ENCODE measurements at places on chromosomes 4 and X.

DNA sequence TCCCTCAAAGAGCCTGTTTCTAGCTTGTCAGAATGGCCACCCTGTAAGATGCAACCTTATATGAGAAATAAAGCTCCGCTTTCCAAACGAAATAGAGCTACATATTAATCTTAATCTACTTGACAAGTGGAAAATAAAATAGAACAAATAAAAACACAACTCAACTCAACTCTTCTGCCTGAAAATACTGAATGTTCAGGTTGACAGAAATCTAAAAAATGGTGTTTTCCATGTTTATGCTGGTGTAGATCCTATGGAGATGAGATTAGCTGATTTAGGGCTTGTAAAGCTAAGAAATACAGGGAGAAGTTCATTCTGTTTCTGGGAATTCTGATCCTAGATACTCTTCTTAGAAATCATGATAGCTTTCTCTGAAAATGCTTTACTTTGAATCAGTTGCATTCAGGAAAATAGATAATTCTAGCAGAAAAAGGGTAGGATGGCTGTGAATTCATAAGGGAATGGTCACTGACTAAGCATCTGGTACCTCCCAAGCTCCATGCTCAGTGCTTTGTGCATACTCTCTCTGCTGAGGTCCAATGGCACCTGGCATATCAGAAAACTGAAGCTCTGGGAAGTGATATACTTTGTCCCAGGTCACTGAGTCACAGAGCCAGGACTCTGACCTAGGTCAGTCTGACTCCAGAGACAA lies 89.2 kb upstream of the EXOC1L start:
- DNase-seq = no peak

DNA sequence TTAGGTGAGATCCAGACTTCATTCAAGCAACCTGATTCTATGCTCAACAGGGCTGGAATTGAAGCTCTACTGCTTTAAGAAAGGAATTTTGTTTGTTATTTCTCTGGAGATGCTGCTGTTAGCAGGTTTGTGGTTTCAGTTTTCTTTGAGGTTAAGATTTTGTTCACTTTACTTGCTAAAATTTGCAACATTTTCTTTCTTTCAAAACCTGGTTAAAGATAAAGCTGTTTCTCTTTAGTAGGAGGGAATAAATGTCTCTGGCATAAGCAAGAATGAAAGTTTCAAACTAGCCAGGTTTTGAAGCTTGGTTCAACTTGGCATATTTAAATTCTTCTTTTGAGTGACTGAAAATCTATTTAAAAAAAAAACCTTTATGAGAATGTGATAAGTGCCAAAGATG lies 660.6 kb upstream of the NR3C2 start:
- DNase-seq = no peak

DNA sequence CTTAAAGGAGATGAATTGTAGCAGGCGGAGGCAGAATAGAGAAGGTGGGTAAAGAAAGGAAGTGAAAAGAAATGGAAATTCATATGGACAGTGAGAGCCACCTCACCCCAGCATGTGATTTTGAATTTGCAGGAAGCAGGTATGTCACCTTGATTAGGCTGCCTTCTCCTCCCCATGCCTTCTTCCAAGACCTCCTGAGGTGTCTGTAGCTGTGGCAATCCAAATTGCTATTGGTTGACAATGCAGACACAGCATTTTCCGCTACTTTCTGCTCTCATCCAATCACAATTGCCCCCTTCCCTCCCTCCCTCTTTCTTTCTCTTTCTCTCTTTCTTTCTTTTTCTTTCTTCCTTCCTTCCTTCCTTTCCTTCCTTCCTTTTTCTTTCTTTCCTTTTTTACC lies 38.5 kb downstream of the RAB33B start:
- DNase-seq = no peak

GRCh38 chr4:152308951-152309350 lies 226.9 kb downstream of the FBXW7 start:
- no peak for DNase-seq

GRCh38 chrX:154815274-154815818 lies 10.1 kb upstream of the MPP1 start:
- no peak for DNase-seq

GRCh38 chrX:69189576-69190371 lies 24.5 kb upstream of the PJA1 start:
- DNase-seq = no peak

DNA sequence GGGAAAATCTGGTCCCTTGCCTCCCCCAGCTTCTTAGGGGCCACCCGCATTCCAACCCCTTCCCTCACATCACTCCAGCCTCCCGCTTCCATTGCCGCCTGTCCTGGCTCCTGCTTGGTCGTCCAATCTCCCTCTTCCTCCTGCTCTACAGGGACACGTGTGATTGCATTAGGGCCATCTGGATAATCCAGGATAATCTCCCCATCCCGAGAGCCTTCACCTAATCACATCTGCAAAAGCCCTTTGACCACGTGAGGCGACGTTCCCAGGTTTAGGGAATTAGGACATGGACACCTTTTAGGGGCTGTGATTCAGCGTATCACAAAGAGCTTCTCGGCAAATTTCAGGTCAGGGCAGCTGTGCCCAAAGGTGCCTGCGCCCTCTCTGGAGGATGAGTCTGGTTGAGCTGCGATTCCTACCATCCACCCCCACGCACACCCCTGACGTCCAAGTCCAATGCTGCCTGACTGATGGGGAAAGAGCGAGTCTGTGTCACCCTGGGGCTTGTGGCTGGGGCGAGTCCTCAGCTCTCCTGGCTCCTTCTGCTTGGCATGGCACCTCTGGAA lies 104.6 kb downstream of the PSAPL1 start:
- no peak for DNase-seq

GRCh38 chr4:179804440-179804839 lies 2362.2 kb upstream of the AGA start:
- DNase-seq = no peak

DNA sequence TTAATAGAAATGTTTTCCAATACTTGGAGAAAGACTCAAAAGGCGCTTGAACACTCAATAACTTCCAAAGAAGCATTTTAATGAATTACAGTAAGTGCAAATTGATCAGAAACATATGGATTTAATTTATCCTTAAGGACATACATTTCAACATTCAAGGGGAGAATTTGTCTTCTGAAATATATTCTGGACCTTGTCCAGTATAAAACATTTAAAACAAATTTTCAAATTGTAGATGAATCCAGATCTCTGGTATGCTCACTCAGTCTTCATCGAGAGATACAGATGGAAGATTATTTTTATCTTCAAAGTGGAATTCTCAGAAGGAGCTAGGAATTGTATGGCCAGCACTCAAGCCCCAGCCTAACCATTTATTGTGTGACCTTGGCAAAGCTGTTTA lies 310.4 kb downstream of the ZNF674 start:
- no peak for DNase-seq

DNA sequence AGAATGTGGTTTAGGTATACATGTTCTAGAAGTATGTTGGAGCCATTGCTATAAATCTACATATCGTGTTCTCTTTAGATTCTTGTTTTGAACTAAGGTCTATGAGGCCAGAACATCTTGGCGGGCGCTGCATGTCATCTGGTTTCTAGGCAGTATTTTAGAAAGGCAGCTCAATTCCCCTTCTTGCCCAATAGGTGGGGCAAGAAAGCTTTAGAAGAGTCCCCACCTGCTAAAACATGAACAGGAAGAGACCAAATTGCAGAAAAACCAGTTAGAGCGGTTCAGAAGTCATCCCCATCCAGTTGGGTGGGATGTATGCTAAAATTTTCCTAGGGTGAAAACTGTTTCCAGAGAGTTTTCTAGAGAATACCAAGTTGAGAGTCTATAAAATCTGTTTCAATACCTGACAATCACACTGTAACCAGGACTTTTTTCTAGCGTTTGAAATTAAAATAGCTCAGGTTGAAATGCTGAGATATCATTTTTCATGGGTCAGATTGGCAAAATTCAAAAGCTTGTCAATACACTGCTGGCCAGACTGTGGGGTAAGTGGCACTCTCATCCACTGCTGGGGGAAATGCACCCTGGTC lies 17.5 kb upstream of the SH3KBP1 start:
- peak; percentile 58 for DNase-seq

- no peak for DNase-seq
Observed at GRCh38 chr4:82562564-82562854, 721 bp upstream of the TMEM150C start.

GRCh38 chrX:54820737-54821136 lies 13.2 kb downstream of the MAGED2 start:
- DNase-seq = no peak

DNA sequence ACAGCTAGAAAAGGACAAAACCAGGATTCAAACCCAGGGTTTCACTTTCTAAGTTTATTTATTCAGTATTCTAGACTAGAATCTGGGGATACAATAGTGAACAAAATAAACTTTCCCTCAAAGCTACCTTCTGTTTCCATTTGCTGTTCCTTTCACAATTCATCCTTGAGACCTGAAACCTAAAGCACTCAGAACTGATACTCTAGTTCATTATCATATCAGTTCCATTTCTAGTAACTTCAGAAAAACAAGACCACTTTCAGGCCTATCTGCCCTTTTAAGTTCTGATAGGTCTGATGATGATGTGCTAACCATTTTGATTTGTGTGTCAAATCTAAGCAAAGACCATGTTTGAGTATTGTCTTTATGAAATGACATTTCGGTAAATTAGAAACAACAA lies 7.8 kb upstream of the XK start:
- no peak for DNase-seq

GRCh38 chr4:137610960-137611359 lies 78.7 kb upstream of the PCDH18 start:
- DNase-seq = no peak

DNA sequence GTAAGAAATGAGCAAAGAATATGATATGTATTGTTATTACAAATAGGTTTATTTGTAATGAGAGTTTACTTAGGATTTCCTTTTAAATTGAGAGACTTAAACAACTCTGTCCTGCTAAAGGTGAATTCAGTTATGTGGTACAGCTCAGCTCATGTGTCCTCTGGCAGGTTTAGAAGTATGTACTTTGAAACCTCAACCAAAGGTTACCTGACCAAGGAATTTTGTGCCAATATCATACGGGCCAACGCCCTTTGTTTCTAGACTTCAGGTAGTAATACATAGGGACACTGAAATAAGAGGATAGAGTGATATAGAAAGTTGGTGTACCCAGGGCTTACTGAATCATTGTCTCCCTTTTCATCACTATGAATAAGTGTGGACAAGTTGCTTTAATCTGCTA lies 25.7 kb downstream of the SLAIN2 start:
- no peak for DNase-seq

GRCh38 chr4:47873877-47874541 lies 36.1 kb upstream of the CORIN start:
- no peak for DNase-seq

GRCh38 chr4:41477181-41477905 lies 60.6 kb upstream of the LIMCH1 start:
- DNase-seq = no peak

DNA sequence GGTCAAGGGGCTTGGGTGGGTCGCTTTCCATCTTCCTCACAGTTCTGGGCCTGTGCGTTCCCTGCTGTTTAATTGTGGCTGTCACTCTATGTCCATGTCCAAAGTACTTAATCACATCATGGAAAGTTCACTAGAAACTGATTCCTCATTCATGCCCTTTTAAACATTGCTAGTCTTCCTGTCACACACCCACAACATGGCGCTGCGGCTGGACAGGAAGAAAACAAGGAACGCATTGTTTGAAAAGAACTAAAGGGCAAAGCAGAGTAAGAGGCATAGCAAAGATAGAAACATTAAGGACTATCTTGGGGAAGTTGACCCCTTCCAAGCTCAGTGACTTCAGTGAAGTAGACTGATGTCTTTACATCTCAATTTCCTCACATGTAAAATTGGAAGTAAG lies 18.4 kb downstream of the PNPLA4 start:
- no peak for DNase-seq

DNA sequence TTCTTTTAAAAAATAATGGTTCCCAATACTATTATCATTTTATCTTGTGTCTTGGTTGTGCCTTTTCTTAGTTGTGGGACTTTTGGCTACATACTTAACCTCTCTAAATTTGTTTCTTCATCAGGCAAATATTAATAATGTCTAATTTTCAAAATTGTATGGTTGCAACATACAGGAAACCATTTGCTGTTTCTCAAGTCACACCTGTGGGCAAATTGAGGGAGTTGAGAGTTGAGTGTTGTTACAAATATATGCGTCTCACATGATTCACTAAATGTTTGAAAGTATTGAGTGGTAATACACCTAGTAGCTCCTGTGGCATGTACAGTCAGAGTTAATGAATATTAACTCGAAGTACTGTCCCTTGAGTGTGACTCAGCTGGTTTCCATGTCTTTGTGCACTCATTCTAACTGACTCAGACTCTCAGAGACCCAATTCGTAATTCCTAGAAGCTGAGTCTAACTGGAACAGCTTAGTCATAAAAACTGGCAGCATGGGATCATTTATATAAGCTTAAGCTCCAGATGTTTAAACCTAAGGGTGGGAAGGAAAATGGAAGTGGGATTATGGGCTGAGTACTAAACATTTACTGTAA lies 802.4 kb downstream of the TRIML1 start:
- DNase-seq = no peak

DNA sequence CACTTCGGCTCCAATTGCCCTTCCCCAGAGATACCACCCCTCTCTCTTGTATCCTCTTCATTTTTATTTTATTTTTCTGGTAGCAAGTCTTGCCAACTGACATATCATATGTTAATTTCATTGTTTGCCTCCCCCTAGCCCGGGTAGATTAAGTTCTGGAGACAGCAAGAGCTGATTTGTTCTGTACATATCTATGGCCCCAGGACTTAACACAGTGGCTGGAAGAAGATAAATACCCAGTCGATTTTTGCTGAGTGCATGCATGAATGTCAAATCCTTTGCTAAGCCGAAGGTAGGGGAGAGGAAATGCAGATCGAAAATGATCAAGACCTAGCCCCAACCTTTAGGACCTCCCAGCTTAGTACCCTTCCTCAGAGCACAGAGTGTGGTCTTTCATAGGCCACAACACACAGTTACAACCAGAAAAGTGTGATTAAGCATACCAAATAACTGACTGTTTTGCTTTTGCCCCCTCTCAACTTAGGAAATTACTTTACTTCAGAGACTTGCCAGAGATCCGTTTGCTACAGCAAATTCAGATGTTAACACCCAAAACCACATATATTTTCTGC lies 58.7 kb upstream of the KLF3 start:
- no peak for DNase-seq

DNA sequence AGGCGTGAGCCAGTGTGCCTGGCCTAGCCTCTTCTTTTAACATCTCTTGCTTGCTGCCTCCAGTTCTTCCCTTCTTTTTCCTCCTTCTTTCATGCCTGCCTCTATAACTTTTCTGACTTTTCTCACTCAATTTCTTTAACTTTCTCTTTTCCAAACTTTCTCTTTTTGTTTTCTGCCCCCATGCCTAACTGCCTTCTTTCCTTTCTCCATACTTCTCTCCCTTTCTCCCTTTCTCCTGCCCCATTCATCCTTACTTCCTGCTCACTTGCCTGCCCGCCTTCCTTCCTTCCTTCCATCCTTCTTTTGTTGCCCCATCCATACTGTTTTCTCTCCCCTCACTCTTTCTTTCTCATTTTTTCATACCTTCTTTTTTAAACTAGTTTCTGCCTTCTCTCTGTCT lies 105.2 kb downstream of the RBMX2 start:
- no peak for DNase-seq
